ENCODE measurements at places on chromosomes 3 and 15.

DNA sequence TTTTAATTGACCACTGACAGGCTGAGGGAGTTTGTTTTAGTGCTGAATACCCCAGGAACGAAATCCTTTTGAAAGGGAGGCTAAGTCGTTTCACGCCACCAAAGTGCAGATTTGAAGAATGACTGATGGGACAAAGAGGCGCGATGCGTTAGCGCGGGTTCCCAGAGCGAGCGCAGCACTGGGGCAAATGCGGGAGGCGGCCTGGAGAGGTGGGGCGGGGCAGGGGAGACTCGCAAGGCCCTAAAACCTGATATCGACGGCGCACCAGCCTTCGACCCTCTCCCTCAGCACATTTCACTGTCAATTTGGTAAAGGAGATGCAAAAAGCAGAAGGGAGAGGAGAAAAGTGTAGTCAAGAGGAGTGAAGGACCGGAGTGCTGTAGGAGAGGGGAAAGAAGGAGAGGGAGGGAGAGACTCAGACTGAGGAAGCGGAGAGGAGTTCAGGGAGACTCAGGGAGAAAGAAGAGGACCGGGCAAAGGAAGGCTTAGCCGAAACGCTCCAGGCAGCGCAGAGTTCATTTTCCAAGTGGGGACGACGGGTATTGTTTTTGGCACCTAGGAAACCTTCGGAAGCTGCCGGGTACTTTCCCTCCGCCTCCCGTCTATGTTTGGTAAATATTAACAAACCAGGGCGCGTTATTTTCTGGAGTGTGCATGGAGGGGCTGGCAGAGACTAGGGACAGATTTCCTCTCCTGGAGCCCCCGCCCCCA, 3.8 kb upstream of the FOXB1 start:
- no peak for DNase-seq

DNA sequence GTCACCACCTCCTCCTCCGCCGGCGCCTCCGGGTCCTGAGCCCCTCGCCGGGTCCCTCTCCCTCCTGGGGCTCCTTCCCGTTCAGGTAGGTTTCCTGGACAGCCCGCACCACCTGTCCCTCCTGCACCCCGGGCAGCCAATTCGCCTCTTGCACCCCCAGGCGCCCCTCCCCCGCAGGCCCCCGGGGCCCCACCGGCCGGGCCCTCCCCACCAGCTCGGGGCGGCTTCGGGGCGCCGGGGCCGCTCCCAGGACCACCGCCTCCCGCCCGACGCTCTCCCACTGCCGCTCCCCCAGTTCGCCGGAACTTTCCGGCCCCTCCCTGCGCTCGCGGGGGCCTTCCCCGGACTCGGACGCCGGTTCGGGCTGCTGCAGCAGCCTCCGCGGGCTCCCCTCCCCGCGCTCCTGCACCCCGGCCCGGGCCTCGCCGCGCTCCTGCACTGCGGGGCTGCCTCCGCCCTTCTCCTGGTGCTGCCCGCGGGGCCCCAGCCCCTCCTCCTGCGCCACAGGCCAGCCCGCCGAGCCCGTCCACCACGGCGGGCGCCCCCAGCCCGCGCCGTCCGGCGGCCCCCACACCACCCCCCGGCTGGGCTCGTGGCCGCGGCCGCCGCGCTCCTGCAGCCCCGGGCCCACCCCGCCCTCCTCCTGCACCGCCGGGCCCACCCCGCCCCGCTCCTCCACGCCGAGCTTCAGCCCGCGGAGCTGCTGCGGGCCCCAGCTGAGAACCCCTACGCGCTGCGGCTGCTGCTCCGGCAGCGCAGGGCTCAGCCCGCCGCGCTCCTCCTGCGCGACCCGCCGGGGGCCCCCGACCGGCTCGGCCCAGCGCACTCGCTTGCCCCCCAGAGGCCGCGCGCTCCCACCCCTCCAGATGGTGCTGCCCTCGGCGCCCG, 587 bp upstream of the TNK2 start:
- DNase-seq, result no peak

DNA sequence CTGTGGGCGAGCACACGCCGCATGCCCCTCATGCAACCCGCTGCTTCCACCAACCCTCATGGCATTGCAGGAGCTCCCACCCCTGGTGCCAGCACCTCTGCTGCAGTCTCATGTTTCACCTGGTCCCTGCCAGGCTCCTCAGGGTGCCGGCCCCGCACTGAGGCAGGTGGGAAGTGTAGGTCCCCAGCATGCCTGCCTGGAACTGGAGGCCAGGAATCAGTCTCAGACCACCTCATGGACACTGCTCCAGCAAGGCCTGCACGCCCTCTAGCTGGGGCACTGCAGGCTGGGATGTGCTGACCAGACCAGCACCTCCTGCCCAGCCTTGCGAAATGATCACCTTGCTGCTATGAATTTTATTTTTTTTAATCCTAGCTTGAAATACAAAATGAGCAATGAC, 39.1 kb downstream of the OCA2 start:
- no peak for DNase-seq

DNA sequence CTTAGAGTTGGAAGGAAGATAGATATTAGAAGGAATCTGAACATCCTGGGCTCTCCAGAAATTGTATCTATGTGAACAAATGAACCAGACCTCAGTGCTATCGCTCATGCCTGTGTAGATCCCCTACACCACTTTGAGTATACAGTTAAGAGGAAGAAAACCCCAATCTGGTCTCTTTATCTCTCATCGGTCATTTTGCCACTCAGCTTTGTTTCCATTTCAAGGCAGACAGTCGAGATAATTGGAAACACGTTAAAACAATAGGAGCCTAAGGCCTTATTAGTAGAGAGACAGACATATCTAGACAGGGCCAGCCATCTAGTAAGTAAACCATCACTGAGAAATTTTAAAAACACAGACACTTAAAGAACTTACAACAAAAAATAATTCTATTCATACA, 101.6 kb downstream of the MYLK start:
- no peak for DNase-seq

DNA sequence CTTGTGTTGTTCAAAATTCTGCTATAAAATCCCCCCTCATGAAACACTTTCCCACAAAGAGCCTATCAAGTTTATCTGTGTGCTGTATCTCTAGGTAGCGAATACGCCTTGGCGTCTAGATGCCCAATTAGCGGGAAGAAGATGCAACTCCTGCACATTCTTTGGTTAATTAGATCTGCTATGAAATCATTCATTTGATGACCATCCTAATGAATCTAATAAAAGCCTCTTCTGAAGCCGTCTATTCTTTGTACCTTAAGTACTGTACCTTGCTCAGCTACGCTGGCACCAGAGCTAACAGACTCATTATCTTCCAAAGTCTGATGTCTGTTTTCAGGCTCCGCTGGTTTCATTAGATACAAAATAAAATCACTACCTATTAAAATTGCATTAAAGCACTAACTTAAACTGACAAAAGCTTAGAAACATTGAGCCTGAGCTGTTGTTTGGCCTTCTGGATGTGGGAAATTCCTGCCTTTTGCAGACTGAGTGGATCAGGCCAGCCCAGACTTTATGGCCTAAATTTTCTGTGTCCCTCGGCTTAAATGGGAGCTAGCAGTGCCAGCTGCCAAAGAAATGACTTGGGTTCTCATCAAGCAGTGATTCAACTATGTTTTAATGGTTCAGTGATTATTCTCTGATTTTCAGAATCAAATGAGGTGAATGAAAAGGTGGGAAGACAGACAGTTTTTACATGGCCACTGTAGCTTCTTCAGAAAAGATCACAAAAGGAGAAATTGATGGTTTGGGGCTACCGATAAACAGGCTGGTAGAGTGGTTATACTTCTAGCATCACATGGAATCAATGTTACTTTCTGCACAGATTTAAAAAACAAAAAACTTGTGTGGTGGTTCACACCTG, 28.4 kb upstream of the CHST2 start:
- DNase-seq, result no peak

- DNase-seq, result no peak
These were observed 14.2 kb upstream of the SLC7A14 start for GRCh38 chr3:170600005-170600624.

DNA sequence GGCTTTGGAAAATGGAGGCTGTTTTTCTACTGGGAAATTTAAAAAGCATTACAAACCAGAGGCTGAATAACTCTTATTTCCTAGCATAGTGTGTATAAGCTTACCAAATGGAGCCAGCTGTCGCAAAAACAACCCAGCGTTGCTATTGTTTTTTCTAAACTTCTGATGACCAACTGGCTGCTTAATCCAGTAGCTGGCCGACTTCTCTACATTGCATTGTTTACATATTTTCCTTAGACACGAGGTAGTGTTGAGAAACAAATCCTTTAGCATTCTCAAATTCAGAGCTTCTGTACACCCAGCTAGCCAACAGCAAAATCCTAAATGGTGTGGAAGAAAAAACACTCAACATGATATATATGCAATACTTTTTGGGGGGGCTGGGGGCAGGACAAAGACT, 161.0 kb upstream of the ADAMTS9 start:
- DNase-seq, result no peak

DNA sequence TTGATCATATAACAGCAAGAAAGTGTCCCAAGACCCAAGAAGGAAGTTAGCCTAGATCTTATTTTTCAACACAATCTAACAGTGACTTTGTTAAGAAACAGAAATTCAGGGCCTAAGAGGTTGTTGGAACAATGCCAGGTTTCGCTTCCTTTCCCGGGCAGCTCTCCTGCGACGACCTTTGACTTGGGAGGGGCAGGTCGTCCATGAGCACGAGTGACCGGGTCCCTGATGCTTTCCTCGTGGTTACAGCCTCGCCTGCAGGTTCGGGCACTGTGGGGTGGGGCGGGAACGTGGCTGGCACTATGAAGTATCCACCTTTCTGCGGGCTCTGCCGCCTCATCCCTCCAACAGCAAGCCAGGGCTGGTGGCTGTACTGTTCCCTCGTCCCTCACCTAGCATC, 90.1 kb upstream of the RGMA start:
- DNase-seq, result no peak

- peak; percentile 74 for DNase-seq
These were observed 83.1 kb upstream of the RASGRP1 start for GRCh38 chr15:38647683-38648082.
